NCI-H524 treated with DMSO at 0.1 percent for 48 hours (cell line): ENCODE measurements at places on chromosomes 1 and 21.

GRCh38 chr1:116587501-116588227, 16.8 kb upstream of the CD58 start:
- DNase-seq: no peak

- no peak for DNase-seq
Measured at GRCh38 chr1:116260621-116261020, 112.4 kb upstream of the ATP1A1 start.

DNA sequence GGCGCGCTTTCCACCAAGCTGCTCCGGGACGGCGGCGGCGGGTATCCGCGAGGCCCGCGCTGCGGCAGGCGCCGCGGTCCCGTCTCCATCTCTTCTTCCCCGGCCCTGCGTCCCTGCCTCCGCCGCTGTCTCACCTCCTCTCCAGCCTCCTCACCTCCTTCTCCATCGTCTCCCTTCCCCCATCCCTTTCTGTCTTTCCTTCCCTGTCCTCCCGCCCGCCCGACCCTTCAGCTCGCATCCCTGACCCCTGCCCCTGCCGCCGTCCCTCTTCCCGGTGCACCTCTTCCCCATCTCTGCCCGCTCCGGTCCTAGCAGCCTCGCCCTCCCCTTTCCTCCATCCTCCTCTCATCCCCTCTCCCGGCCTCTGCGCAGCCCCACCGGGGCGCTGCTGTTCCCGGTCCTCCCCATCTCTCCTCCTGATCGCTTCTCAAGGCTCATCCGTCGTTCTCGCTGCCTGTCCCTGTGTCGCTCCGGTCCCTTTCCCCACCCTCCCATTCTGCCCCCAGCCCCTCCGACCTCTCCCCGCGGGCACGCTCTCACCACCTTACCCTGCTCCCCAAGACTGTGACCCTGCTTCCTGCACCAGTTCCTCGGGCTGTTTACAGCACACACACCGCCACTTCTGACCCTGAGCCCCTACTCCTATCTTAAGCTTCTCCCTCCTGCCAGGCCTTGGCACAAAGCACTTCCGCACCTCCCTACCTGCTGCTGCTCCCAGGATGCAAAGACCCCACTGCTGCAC, 760 bp upstream of the NPHP4 start:
- DNase-seq: no peak

DNA sequence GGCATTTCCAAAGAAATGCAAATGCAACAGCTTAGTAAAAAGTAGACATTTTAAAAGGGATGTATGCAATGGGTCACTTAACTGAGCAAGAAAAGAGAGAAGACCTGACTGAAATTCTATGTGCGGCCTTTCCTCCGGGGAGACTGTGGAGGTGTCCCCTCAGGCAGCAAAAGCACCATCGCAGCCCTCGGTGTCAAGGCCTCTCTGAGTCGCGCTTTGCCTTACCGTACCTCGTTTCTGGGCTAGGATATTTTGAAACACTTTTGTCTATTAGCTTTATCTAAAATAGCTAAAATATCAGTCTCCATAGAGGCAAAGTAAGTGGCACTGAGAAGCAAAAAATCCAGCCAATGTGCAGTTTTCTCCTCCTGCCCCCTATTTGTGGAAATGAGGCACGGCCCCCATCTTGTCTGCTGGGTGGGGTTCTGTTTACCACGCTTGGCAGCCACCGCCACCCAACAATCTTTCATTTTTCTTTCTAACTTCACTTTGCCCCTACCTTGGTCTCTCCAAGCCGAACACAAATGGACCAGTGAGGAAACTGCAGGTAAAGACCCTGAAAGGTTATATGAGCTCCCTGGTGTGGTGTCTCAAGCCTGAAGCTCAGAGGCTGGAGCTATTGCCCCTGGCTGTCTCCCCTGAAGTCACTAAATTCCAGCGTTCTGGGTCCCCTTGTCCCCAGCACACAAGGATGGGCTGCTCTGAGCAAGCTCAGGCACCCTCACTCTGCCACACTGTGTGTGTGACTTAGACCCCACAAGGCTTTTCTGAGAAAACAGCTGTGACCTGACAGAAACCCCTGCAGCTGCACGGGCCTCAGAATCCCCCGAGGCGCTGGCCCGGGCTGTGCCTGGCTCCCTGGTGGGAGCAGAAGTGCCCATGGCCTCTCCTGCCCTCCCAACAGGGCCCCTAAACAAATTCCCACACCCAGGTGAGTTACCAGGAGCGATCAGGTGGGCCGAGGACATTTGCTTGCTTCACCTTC, 1.6 kb downstream of the CD247 start:
- no peak for DNase-seq

DNA sequence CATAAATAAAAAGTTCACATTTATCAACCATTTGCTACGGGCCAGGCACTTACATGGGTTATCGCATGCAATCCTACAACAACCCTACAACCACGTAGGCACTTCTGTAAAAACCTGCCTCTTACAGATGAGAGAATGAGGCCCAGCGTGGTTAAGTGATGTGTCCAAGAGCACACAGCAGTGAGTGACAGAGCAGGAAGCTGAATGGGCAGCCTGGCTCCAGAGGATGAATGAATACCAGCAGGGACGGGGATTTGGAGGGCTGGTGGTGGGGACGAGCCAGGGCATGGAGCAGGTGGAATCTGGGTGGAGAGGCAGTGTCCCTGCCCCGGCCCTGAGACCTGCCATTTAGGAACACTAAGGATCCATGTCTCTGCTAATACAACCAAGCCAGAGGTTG, 35.5 kb downstream of the SYF2 start:
- no peak for DNase-seq

GRCh38 chr1:69196071-69196470, 371.7 kb upstream of the LRRC7 start:
- no peak for DNase-seq

DNA sequence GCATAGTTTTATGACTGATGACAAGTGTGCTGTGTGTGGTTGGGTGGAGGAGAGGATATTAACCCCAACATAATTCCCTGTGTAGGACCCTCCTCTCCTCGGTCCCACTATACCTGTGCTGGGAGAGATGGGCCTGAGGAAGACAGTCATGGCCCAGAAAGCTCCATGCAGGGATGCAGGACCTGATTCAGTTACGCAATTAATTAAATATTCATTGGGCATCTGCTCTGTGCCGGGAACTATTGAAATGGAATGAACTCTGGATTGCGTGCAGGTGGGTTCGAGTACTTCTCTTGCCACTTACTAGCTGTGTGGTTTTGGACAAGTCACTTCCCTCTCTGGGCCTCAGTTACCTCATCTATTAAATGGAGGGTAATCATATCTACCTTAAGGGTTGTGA, 74.6 kb downstream of the CD247 start:
- DNase-seq: no peak

DNA sequence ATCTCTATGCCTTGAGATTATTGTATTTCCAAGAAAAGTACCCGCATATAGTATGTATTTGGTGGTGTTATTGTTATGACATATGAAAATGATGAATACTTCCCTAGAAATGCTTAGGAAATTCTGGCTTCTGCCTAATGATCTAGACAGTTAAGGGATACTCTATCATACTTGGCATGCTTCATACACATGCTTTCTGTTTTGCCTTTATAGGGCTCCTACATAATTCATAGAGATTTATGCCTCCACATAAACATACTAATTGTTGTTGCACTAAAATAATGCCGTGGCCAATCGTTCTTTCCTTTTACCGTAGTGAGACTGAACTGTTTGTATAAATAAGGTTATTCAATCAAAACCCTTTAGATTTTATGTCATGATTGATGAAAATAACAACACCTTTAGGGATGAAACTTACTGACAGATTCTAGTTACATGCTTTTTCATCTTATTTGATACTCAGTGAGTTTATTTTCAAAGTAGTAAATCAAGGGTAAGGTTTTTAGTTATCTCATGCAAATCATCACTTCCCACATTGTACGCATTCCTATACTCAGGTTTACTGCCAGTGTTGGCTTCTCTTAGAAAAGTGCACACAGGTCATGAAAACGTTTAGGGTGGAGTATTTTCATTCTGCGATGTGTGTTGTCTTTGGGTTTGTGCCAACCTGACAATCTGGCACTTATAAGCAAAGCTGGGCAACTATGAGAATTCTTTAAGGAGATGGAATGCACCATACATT, 40.5 kb upstream of the SCYL3 start:
- no peak for DNase-seq

- DNase-seq: no peak
Measured at GRCh38 chr1:185156288-185156853, 382 bp downstream of the TRMT1L start.

DNA sequence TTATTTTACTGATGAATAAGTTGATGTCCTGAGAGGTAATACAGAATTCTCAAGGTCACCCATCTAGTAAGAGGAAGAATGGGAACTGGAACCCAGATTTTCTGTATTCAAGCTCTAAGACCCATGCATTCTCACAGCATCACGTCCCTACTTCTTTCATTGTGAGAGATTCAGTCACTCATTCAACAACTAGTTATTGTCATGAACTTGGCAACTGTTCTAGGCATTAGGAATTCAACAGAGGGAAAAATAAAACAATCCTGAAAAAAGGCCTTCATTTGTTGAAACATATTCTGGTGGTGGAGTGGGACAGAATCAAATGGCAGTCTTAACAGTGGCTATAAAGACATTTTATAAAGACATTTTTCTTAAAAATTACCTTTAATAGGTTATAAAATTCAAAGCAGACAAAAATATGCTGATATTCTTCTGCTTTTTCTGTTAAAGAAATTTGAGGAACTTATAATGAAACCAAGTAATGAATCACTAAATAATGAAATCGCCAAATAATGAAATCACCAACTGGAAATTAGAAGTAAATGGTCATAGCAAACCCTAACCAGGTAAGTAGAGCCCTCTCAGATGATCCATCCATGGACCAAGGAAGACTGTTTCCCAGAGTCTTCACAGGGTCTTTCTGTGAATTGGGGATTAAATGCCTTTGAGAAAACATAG, 136.5 kb upstream of the DPYD start:
- DNase-seq: no peak

DNA sequence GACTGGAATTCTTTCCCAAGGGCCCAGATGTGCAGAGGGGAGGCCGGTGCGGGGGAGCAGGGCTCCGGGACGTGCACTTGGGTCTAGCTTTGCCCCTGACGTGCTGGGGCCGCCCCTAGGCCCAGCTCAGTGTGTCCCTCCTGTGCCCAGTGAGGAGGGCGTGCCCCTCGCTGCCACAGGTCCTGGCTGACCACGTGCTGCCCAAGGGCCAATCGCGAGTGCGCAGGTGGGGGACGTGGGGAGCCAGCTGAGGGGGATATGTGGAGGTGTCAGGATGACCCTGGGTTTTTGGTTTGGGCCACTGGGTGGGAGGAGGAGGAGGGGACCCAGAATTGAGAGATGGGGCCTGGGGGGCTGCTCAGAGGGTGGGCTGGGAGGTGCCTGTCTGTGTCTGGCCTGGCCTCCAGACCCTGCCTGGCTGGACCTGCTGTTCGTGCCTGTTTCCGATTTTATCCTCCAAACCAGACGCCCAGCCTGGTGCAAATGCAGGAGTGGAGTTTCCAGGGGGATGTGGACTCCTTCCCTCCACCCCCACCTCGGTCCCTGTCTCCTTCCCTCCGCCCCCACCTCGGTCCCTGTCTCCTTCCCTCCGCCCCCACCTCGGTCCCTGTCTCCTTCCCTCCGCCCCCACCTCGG, 6.1 kb upstream of the RNF223 start:
- DNase-seq: no peak

GRCh38 chr1:111770916-111771315, 15.2 kb downstream of the DDX20 start:
- DNase-seq: no peak
